ENCODE measurements at places on chromosomes 2 and 18.

DNA sequence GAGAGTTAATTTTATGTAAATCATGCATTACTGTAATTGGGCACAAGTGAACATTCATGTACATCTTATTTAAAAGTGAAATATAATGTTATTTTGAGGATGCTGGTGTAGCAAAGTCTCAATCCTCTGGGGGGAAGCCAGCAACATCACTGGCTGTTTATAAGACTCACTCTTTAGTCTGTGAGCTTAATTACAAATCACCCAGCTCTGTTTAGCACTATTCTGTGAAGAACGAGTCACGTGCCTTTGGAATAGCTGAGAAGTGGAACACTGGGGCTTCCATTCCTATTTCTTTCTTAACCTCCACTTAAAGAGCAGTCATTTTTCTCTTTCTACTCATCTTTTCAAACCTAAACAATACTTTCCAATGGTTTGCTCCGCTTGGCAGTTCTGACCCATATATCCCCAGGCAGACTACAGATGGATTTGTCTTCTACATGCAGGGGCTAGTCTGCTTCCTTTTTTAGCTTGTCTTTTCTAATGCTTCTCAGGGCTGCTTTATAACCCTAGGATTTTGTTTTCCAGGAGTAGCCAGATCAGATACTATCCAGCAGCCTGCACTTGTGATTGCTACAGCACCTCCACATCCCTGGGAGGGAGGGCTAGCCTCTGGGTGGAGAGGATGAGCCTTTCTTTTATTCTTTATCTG is 95.3 kb upstream of the CAVIN2 start:
- DNase-seq = no peak

DNA sequence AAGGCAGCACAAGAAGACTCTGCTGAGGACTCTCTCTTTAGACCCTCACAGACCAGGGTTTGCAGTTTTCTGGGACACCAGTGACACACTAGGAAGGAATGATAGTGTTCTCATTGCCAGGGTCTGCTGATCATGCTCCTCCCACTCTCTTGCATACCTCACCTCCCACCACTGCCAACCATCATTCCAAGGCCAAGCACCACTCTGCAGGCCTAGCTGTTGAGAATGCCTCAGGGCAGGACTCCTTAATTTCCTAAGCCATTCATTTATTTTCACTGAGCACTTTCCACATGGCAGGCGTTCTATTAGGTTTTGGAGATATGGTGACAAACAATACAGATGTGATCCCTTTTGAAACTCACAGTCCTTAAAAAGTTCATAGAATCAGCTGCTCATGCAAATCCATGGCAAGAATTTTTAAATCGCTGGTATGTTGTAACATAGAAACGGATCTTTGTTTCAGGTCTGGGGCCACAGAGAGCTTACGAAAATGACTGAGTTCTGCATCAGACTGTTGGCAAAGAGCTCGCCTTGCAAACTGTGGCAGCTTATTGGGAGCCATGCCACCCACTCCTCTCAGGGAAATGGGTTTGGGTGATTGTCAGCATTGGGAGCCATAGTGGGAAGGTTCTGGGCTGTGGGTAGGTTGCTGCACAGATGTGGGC is 78.5 kb downstream of the XDH start:
- DNase-seq = no peak

- no peak for DNase-seq
Observed at GRCh38 chr2:175005733-175006264, 618 bp upstream of the CHN1 start.

DNA sequence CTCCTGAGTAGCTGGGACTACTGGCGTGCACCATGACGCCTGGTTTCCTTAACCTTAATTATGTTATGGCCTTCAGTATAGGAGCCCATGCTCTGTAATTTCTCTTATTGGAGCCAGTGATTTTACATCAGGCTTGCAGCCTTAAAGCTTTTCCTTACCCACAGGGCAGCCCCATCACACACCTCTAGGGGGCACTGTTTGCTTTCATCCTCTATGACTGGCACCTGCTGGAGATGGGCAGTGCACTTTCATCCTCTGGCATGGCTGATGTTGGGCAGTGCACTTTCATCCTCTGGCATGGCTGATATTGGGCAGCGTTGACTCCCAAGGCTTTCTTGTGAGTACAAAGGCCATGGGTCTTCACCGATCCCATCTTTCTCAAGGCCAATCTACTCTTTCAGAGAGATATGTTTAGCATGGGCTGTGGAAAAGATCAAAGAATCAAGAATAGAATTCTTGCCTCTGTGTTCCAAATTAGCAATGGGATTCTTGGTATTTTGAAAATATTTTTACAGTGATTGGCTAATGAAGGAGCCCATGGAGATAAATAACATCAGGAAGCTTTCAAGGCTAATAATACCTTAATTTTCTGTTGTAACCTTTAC is 80.7 kb upstream of the MEX3C start:
- peak; percentile 76 for DNase-seq

GRCh38 chr2:235506291-235506996 is 12.6 kb downstream of the AGAP1 start:
- DNase-seq = no peak

- no peak for DNase-seq
Observed at GRCh38 chr2:98713332-98714015, 17.5 kb downstream of the MGAT4A start.

DNA sequence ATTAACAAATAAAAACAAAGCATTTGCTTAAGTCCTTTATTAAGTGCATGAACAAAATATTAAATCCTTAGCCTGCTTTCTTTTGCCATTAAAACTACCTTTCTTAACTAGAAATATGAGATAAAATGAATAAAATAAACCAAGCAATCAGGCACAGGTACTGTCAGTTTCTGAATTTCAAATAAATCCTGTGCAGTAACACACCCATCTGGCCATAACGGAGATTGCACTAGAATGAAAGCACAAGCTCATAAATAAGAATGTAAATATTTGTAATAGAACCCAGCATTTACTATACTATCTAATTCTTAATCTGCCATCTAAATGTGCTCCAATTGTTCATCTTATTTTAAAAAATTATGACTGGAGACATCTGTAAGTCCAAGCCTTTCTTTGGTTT is 31.9 kb downstream of the PRKRA start:
- DNase-seq = peak; percentile 41

DNA sequence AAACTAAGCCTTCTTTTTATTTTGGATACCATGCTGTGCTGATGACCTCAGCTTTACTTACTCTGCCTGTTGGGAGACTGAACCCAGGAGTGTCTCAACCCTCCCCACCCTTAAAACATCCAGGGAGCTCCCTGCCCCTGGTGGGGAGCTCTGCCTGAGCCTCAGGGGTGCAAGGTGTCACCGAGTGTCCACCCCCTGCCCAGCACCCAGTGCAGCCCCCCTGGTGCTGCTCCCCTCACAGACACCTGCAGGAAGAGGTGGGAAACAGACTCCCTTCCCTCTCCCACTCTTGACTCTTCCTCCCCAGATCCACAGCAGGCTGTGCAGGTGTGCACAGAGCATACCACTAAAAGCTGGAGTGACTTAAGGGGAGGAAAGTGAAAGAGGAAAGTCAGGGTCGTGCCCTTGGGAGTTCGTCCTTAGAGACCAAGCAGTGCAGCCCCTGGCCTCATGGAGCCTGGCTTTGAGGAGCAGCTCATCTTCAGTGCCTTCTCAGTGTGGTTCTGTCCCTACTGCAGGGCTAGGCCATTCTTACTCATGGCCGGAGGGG is 51.3 kb downstream of the MYO7B start:
- no peak for DNase-seq

GRCh38 chr2:27871802-27872201 is 18.4 kb downstream of the RBKS start:
- DNase-seq = no peak

DNA sequence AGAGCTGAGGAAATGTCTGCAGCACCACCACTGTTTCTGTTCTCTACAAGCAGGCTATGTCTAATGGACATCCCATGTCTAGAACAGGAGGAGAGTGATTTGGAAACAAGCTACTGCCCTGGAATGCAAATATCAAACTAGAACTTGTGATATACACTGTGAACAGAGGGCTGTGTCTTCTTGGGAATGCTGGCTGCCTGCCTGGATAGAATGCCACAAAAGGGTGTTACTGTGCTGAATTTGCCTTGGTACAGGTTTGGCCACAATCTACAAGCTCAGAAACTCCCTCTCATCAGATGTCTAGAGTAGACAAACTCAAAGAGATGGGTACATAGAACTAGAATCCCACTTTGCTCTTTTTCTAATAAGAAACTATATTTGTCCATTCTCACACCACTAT is 170.5 kb downstream of the NYAP2 start:
- DNase-seq = no peak

DNA sequence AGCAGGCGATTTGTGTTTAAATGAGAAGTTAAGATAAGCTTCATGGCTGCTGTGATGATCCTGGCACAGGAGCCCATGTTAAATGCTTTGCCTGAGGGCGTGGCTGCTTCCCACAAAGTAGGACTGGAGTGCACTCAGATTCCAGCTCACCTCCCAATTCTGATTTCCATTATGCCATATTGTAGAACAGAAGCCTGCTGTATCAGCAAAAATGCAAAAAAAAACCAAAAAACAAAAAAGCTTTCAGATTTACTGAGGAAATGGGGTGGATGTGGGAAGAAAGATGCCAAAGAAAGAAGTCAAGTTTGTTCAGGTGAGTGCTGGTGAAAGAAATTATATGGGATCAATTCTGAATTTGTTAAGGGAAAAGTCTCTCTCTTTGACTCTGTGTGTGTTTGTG is 610.4 kb upstream of the NETO1 start:
- no peak for DNase-seq

GRCh38 chr2:53958443-53958842 is 12.3 kb downstream of the PSME4 start:
- no peak for DNase-seq

DNA sequence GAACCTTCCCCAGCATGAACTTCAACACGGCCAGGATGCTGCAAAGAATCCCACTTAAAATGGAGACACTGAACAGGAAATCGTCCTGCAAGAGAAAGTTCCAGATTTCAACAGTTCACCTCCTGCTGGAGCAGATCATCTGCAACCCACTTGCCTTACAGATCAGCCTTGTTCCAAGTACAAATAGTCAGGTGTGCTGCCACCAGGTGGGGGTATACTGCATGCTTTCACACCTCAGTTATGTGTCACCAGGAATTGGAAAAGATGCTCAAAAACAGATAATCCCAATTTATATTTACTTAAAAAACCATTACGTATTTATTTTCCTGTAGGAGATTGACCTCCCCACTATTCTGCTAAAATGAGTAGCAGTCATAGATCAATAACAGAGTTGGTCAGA is 212.3 kb downstream of the MGAT5 start:
- peak; percentile 43 for DNase-seq

- DNase-seq = no peak
Observed at GRCh38 chr18:35142275-35142615, 98.6 kb upstream of the ZNF397 start.

DNA sequence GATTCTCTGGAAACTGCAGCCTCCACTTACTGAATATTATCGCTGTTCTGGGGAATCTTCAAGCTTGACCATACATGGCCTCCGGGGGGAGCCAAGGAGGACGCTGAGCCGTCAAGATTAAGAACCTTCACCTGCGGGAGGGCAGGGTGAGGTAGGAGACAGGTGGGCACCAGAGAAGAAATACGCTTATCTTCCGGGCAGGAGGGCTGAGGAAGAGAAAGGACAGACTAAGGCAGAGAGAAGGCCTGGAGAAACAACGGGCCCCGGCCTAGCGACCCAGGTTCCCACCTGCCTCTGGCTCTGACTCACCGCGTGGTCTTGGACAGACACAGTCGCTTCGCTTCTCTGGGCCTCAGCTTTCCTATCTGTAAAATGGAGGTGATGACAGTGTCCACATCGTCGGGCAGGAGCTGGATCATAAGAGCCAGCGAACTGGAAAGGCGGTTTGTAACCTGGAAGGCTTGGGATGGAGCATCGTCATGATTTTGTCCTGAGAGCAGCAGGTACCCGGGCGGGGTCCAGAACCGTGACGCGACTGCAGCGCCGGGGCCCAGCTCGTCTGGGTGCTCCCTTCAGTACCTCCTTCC is 659 bp downstream of the ZNF142 start:
- peak; percentile 68 for DNase-seq

GRCh38 chr2:68431316-68431972 is 35.6 kb downstream of the FBXO48 start:
- DNase-seq = no peak

DNA sequence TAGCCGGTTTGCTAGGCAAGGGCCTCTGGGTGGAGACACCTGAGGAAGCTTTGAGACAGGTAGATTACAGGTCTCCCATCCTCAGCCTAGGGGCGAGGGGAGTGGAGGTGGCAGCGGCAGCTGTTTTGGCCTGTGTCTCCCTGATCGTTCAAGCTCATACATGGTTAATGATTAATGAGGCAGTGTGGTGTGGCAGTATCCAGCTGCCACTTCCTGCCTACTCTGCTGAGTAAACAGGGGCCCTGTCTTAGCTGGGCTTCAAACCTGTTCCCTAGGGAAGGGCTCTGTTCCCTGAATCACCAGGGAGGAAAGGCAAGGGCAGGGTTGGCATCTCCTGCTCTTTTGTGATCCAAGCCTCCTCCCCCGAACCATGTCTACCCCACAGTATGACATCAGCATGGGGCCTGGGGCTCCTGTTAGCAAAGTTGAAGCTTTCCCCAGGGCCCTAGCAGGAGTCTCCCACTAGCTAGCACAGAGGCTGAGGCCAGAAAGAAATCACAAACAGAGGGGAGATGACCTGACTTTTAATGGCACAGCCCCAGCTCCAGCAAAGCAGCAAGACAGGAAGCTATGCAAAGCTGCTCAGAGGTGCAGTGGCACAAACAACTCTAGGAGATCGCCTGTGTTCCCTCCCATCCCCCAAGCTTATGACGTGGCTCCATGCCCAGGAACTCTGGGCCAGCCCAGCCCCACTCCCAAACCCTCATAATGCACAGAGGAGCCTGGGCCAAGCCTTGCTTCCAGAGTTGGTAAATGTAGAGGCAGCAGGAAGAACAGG is 3.7 kb upstream of the TUBA4B start:
- peak; percentile 63 for DNase-seq

- DNase-seq = no peak
Observed at GRCh38 chr2:127270663-127271062, 23.3 kb downstream of the ERCC3 start.

DNA sequence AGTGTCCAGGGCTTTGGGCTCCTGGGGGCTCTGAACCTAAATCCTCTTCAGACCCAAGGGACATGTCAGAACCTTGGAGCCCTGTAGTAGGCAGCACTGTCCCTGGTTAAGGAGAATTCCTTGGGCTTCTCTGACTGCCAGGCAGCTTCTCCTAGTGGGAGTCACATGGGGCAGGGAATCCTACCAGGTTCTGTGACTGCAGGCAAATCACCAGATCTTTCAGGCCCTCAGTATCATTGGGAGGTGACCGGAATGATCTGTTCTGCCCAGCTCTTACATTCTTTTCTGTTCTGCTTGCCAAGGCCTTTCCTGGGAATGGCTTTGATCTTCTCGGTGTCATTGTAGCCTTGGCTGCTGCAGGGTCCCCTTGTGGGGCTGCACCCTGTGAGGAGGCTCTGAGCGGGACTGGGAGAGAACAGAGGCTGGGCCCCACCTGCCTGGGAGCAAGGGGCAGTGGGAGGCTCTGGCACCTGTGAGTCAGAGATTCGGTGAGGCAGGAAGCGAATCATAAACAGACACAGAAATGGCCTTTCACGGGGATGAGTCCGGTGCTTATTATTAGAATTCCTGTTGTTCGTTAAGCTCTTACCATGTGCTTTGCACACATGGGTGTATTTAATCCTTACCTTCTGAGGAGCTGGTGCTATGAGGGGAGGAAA is 14.1 kb downstream of the CEP68 start:
- DNase-seq = peak; percentile 42

- no peak for DNase-seq
Observed at GRCh38 chr18:67386032-67386431, 130.5 kb downstream of the DSEL start.

All from activated CD4-positive, alpha-beta T cell treated with anti-CD3 and anti-CD28 coated beads for 36 hours (primary cell).